Activated CD4-positive, alpha-beta T cell treated with anti-CD3 and anti-CD28 coated beads, Interleukin-2, amount 50 U/mL, for 24 hours (primary cell): ENCODE measurements at places on chromosomes 3 and 15.

DNA sequence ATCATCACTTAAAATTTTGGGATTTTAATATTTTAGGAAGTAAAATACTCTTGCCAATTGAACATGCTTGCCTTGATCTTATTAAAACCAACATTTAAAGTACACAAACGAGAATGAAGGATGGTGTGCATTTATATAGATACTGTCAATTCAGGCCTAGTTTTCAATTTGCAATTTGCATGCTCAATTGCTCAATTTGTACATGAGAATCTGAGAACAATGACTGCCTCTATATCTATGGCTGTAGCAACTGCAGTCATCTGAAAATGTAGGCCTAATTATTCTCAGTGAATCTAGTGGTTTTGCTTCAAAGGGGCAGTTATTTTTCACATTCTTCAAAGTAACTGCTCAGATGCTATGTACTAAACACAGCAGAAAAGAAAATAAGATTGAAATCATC is 18.8 kb downstream of the ZBBX start:
- no peak for DNase-seq

DNA sequence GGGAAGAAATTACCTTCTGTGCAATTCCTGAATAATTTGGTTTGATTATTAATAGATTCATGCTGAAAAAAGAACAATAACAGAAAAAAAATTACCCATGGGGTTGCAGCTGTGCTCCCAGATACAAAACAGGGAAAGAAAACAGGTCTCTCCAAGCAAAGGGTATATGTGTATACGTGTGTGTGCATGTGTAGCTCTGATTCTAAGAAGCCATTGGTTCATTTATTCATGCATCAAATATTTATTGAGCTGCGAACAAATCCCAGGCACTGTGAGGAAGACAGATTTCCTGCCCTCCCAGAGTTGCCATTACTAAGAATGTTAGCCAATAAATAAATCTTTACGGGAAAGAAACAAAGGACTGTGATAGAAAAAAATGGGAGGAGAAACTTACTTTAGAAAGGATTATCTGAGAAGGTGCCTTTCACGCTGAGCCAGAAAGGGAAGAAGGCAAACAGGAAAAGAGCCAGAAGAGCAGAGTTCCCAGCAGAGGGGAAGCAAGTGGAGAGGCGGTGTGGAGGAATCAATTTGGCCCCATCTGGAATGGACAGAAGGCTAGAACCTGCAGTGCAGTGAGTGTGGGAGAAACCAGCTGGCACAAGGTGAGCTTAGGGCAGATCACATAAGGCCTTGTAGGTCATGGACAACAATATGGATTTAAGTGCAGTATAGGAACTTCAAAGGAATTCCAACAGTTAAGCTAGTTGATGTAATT is 20.7 kb downstream of the CHL1 start:
- no peak for DNase-seq

DNA sequence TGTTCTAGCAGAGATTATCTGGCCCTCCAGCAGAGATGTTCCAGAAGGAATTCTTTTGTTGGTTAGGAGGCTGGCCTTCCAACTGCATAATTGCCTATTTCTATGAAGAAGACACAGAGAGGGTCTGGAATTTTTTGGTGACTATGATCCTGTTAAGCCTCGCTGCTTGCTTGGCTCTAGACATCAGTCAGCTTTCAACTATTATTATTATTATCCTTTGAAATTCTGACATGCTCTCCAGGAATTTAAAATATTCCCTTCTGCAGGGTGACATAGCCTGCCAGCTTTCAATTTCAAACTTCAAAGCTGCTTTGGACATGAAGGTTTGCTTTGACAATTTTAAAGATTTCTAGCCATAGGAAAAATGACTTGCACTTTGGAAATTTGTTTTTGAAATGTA is 26.3 kb upstream of the ZNF148 start:
- DNase-seq: no peak

DNA sequence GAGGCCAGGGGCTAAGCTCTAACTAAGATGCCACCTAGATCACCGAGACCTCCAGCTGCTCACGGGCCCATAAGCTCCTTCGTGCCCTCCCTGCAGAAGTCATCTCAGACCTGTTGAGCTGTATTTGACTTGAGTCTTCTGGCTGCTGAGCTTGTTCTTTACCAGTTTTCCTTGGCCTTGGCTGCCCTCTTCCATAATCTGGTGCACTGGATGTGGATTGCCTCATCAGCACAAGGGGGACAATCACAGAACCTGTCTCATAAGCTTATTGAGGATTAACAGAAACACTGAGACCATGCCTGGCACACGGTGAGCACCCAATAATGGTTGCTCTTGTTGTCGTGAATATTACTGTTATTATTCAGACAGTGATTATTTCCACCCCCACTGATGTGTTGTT is 101.1 kb downstream of the EPHB1 start:
- DNase-seq: no peak

DNA sequence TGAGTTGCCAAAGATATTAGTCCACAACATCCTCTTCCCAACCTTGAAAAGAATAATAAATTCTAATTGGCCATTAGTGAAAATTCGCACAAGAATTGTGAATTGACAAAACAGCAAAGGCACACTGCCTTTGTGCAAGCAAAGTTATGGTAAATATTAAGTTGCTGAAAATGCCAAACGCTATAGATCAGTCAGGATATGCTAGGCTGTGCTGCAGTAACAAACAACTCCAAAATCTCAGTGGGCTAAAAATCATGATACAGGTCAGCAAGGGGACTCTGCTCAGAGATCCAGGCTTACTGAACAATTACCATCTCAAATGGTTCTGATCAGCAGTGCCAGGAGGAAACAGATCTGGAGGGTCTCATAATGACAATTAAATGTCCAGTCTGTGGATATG is 238.0 kb upstream of the IGF1R start:
- no peak for DNase-seq

- peak; percentile 35 for DNase-seq
These were observed 654 bp downstream of the RUBCN start for GRCh38 chr3:197736010-197736490.

DNA sequence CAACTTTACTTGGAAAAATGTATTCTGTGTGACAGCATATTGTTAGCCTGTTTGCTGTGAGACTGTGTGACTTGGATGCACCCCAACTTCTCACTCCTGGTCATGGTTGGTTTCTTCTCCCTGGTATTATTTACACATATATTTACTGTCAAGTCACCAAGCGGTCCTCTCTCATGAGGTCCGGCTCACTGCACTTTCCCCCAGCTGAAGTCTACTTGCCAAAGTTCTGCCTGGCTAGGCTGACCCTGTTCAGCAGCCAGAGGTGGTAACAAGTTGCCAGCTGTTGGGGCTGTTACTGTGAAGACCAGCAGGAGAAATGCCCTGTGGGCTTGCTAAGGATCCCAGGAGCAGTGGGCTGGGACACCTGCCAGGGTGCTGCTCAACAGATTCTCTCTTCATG is 337.5 kb downstream of the MFSD1 start:
- no peak for DNase-seq

DNA sequence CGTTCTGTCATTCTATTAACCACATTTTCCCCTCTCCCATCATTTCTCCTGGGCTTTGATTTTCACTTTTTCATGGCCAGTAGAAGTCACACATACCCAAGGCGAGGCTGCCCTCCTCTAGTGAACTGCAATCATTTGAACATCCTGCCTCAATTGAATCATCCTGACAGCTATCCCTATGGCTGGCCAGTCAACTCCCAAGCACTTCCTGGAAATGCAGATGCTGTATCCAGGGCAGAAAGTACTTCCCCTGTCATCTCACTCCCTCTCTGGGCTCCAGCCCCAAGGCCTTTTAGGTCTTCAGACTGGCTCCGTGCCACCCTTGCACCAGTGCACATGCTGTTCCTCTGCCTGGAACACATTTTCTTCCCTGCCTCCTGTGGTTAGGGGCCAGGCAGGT is 738.3 kb upstream of the CFAP20DC start:
- DNase-seq: no peak

GRCh38 chr15:99015698-99016568 is 8.3 kb upstream of the PGPEP1L start:
- DNase-seq: no peak

GRCh38 chr15:93036951-93037819 is 51.8 kb downstream of the RGMA start:
- no peak for DNase-seq

DNA sequence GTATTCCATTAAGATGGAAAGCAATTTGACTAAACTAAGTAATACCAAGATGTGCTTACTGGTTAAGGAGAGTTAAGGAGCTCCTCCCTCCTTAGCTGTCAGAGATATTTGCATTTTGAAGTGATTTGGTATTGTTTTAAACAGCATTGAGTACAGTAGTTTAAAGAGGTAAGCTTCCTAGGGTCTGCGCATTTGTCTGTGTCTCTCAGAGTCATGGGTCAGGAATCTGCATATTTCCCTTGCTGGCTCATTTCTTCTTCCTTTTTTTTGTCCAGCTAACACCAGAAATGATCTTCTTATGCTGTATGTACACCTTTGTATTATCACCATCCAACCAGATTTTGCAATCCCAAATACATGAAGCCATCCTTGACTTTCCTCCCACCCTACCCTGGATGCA is 163.0 kb upstream of the BFSP2 start:
- no peak for DNase-seq

- no peak for DNase-seq
These were observed 688 bp downstream of the XPC start for GRCh38 chr3:14177580-14178246.

GRCh38 chr3:120448756-120449155 is 2.0 kb downstream of the FSTL1 start:
- no peak for DNase-seq

DNA sequence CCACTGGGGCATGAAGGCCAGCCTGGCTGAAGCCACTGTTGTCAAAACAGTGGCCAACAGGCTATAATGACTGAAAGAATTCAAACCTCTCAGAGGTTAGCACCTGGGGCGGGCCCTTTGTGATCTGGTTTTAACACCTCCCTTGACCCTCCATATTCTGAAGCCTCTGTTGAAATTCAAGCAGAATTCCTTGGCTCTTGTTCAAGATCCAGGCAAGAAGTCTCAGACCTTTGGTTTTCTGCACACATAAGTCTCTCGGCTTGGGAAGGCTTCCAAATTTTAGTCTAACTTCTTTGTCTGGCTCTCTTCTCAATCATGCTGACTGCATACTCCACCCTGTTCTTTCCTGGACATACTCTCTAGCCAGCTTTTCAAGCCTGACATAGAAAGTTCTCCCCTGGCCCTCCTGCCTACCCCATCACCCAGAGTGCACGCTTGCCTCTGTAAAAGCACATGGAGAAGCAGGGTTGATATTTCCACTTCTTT is 144.5 kb downstream of the PDZRN3 start:
- no peak for DNase-seq
